ENCODE measurements at places on chromosomes 16 and 17.

- DNase-seq, result no peak
Measured at GRCh38 chr16:64211331-64211730, 910.5 kb downstream of the CDH11 start.

- no peak for DNase-seq
Measured at GRCh38 chr16:78224342-78224741, 124.9 kb downstream of the WWOX start.

DNA sequence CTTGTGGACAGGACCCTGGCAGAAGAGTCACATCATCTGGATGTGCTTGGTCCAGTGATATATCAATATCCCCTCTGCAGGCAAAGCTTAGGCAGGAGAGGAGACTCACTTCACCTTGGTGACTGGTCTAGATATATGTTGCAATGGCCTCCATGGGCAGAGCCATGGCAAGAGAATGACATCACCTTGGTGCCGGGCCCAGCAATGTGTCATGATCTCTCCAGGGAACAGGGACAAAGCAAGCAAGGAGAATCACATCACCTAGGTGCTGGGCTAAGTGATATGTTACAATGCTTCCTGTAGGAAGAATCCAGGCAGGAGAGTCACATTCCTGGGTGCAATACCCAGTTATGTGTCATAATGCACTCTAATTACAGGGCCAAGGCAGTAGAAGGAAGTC lies 2106.2 kb downstream of the TP53TG3F start:
- no peak for DNase-seq

DNA sequence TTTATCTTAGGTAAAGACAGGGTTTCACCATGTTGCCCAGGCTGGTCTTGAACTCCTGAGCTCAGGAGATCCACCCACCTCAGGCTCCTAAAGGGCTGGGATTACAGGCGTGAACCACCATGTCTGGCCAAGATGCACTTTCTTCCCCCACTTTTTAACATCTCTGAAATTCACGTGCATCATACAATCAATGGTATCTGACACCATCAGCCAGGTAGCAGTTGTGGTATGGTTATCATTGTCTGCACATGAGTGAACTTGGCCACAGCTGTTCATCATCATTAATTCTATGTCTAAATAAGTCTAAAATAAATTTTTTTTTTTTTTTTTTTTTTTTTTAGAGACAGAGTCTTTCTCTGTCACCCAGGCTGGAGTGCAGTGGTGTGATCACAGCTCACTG lies 34.2 kb upstream of the MYLK3 start:
- no peak for DNase-seq

- DNase-seq, result no peak
Measured at GRCh38 chr16:78931678-78932077, 668.9 kb downstream of the MAF start.

- no peak for DNase-seq
Measured at GRCh38 chr16:89233678-89234490, 16.4 kb downstream of the ZNF778 start.

GRCh38 chr17:75501378-75502071 lies 13.8 kb downstream of the CASKIN2 start:
- DNase-seq, result no peak

- DNase-seq, result no peak
Measured at GRCh38 chr16:20899477-20900298, 470 bp downstream of the DCUN1D3 start.

Data from activated naive CD4-positive, alpha-beta T cell treated with anti-CD3 and anti-CD28 coated beads, Interleukin-2, amount 50 U/mL, for 16 hours (primary cell).